ENCODE measurements at places on chromosomes 13 and 19. TPM values are rescaled to one million over a fixed set of nuclear protein-coding genes. Genes with fewer than 3 reads are reported as not detected.

The PEX11G gene
- total RNA-seq, result 0.25 TPM

The SLC46A3 gene
- total RNA-seq, result 2.2 TPM

The RGCC gene
- total RNA-seq, result 25.8 TPM

The KLK2 gene
- total RNA-seq, result not detected

The CBARP gene
- total RNA-seq, result 6.4 TPM

The ACER1 gene
- not detected for total RNA-seq

The TMEM238 gene
- not detected for total RNA-seq

The JAK3 gene
- 0.98 TPM for total RNA-seq

The RFX2 gene
- total RNA-seq, result 3.7 TPM

The SMIM17 gene
- total RNA-seq, result 9.8 TPM

The SMIM44 gene
- total RNA-seq, result not detected

The TTC9B gene
- total RNA-seq, result 32.0 TPM

The RASL11A gene
- total RNA-seq, result 1.5 TPM

The RGL3 gene
- total RNA-seq, result 0.25 TPM

The SLC17A7 gene
- total RNA-seq, result 33.4 TPM

The ZNF682 gene
- 18.9 TPM for total RNA-seq

The ZNF208 gene
- 23.4 TPM for total RNA-seq

The TRPC4 gene
- total RNA-seq, result 14.8 TPM

Measured in temporal lobe (tissue), 4 donors.